ENCODE measurements at places on chromosomes 7 and 10.

DNA sequence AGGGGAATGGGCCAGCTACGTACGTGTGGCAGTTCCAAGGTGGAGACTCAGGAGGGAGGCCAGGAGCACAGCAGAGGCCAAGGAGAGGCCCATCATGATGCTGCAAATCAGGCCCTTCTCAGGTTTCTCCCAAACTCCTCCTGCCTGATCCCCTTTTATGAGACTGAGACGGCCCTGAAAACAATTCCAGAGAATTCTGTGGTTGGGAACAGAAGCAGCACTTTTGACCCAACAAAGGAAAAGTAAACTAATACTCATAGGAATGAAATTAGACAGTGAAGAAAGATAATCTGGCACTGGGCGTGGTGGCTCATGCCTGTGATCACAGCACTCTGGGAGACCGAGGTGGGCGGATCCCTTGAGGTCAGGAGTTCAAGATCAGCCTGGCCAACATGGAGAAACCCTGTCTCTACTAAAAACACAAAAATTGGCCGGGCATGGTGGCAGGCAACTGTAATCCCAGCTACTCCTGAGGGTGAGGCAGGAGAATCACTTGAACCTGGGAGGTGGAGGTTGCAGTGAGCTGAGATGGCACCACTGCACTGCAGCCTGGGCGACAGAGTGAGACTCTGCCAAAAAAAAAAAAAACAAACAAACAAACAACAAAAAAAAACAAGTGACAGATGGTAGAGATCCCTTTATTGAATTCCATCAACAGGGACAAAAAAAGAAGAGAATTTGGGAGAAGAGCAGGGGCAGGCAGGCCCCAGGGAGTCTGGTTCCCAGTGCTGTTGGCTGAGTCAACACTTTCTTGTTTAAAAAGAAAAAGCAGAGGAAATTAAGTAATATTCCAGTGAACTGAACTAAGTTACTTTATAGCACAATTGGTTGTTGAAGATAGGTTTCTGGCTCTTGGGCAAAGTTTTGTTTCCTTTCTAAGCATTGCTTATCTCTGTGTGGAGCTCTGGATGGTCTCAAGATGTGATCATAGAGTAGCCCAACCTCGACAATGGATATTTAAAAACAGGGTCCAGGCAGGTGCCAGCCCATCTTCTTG, at the start of gene CCL26:
TSS of gene CCL26 (minus strand) at position 131 of the 997 bp plus-strand sequence. CDS start at position 96, 35 bp downstream.
- peak; percentile 19 for DNase-seq

- no peak for DNase-seq
Measured at GRCh38 chr10:113302062-113302461, 250.8 kb upstream of the HABP2 start.

DNA sequence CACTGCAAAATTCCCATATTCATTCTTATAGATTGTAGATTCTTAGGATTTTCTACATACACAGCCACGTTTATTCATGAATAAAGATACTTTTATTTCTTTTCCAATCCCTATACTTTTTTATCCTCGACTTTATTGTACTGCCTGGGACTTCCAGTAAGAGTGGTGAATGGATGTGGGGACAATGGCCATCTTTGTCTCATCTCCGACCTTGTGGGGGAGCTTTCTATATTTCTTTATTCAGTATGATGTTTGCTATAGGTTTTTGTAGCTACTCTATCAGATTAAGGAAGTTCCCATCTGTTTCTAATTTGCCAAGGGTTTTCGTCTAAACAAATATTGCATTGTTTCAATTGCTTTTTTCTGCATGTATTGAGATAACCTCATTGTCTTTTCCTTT, 184.3 kb downstream of the FOXP2 start:
- no peak for DNase-seq

DNA sequence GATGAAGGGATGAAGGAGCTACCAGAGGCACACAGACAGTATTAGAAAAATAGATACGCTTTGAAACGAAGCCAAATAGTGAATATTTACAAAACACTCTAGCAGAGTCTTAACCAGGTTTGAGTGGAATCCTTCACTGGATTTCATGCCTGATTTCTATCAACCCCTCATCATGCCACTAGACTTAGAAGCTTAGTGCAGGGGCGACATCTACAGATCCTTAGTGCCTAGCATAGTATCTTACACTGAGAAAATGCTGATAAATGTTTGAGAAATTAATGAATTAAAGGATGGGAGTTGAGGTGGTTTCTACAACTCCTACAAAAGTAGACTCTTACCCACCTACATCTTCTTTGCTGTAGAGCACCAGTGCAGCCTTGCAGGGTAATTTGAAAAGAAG, 54.7 kb upstream of the CCNJ start:
- DNase-seq, result no peak

- no peak for DNase-seq
Measured at GRCh38 chr7:131689662-131690234, 133.3 kb upstream of the PODXL start.
